ENCODE measurements at places on chromosomes 6 and 20. TPM values are rescaled to one million over a fixed set of nuclear protein-coding genes. Genes with fewer than 3 reads are reported as not detected.

- no peak for DNase-seq
These were observed 40.0 kb downstream of the IRF4 start for GRCh38 chr6:431504-431903.

- no peak for DNase-seq
These were observed 2.0 kb upstream of the MICAL1 start for GRCh38 chr6:109457562-109457996.

LCA5 gene
- total RNA-seq = 0.24 TPM

TSHZ2 gene
- total RNA-seq = 59.2 TPM

DNA sequence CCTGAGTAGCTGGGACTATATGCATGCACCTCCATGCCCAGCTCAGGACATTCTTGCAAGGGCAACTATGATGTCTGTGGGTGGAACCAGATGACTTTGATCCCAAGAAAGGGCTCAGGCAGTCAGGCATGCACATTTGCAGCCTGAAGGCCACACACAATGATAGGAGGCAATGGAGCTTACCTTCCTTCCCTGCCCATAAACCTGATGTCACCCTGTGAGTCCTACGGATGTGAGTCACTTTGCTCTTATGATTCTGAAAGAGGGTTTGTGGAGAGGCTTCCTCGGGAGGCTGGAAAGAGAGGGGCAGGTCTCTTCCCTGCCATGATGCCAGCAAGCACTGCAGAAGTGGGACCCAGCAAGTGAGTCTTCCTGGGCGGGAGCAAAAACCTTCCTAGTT, 202.4 kb downstream of the LY86 start:
- no peak for DNase-seq

- no peak for DNase-seq
These were observed 23.3 kb downstream of the NRSN1 start for GRCh38 chr6:24149296-24149695.

DNA sequence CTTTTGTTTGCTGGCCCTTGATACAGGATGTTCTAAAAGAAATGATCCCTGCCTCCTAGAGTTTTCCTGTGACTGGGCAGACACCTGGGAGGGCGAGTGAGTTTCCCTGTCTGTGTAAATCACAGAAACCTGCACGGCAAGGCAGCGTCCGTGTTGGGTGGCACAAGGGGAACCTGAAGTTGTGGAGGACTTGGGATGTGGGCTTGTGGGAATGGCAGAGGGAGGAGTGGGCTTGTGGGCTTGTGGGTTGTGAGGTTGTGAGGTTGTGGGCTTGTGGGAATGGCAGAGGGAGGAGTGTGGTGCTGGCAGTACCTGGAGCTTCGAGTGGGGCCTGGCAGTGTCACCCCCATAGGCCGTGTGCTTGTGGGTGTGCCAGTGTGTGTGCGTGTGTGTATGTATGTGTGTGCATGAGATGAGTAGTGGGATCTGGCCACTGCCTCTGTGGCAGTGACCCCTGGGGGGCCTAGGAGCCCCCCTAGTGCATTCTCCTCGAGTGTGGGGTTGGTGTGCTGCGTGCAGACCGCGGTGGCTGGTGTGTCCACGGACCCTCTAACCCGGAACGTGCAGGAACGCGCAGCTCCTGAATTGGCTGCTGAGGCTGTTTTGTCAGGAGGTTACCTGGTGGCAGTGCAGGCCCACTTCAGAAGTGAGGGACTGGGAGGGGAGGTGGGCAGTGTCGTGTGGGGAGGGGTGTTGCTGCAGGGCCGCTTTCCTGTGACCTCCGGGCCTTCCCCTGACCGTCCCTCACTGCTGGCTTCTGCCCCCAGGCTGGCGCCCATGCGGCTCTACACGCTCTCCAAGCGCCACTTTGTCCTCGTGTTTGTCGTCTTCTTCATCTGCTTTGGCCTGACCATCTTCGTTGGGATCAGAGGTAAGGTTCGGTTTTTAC, 13.0 kb downstream of the TMEM181 start:
- DNase-seq = no peak

All from naive thymus-derived CD4-positive, alpha-beta T cell (primary cell).